Hematopoietic multipotent progenitor cell treated with erythropoietin and hydrocortisone succinate and interleukin-3 and kit ligand, for 4 days (in vitro differentiated cells): ENCODE measurements at places on chromosomes 11 and 22.

GRCh38 chr11:74465291-74465708 is 2.0 kb downstream of the KCNE3 start:
- DNase-seq = peak; percentile 41

GRCh38 chr11:1055109-1055703 is 18.7 kb upstream of the MUC6 start:
- no peak for DNase-seq

GRCh38 chr11:128697645-128698174 is 3.8 kb downstream of the FLI1 start:
- no peak for DNase-seq

DNA sequence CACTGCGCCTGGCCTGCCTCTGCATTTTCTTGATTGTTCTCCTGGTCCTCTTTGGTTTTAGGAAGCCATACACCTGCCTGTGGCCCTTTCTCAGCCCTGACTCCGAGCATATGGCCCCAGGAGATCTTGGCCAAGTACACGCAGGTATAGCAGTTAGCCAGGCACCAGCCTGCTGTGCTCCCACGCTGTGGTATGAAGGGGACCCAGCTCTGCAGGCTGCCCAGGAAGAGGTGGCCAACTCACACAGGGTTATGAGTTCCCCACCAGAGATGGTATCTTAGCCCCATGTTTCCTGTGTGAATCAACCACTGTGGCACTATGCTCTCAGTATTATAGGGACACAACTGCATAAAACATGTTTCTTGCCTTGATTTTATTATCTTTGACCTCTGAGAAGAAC is 31.1 kb downstream of the SGSM3 start:
- DNase-seq = peak; percentile 78

DNA sequence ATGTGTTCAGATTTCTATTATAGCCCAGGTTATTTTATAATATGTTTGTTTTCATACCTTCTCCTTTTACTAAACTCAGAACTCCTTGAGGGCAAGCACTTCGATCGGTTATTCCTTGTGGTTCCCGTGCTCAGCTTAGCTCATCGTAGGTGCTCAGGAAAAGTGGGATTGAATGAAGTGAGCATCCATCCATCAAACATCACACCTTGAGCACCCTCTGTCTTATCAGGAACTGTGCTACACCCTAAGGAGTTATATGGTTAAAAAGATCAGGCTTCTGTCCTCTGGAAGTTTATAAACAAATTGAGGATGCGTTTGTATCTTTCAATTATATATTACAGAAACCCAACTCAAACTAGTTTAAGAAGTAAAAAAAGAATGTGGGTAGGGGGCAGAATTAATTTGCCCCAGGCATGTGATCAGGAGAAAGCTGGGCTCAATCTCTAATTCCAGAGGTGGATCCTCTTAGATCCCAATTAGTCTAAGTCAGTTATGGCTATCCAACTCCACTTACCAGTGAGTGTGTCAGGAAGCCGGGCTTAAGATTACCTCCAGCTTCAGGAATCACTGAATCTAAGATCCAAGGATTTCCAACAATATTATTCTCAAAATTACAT is 59.9 kb upstream of the RRAS2 start:
- peak; percentile 15 for DNase-seq

- no peak for DNase-seq
Observed at GRCh38 chr22:18066181-18066859, 11.5 kb upstream of the PEX26 start.

DNA sequence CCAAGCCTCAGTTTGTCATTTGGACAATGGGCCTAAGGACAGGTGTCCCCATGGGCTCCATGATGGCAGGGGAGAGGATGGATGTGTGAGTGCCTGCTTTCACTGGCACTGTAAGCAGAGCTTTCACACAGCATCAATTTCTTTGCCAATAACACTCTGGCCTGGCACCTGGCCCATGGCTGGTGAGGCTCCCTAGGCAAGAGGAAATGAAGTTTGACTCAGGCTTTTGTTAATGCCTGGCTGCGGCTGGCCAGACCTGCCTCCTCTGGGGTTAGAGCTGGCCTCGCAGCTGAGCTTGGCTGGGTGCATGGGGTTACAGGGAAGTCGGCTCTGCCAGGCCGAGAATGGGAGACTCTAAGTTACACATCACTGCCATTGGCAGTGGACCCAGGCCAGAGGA is 30.0 kb upstream of the SEZ6L start:
- DNase-seq = no peak

- DNase-seq = peak; percentile 9
Observed at GRCh38 chr11:122100037-122100755, 15.8 kb downstream of the BLID start.

DNA sequence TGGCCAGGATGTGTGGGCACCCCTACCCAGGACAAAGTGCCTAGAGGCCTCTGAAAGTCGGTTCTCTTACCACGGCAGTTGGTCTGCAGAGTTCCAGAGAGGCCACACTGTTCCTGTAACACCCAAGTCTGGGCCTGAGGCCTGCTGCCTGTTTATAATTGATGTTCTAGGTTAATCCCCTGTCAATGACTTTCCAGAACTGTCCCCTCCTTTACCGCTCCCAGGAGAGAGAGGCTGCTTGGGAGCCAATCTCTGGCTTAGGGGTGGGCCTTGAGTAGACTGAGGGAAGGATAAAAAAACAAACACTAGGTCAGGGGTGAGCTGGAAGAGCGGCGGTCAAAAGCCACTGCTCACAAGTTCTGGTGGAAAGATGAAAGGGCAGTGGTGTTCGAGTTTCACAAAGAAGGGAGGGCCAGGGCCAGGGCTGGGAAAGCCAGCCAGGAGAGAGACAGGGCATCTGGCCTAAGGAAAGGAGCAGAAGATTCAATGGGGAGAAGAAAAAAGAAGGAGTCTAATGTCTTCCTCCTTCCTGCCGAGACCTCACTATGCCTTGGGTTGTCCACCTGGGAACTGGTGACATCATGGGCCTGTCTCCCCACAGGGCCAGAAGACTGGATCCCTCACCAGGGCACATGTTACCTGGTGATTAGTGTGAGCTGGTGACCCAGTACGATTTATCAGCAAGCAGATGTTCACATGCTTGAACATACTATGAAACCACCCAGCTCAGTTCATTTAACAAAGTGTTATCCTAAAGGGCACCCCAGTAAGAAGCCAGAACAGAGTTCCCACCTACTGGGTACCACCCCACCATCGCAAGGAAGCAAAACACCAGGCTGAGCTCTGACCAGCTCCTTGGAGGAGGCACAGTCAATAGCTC is 50.2 kb downstream of the PC start:
- DNase-seq = no peak

DNA sequence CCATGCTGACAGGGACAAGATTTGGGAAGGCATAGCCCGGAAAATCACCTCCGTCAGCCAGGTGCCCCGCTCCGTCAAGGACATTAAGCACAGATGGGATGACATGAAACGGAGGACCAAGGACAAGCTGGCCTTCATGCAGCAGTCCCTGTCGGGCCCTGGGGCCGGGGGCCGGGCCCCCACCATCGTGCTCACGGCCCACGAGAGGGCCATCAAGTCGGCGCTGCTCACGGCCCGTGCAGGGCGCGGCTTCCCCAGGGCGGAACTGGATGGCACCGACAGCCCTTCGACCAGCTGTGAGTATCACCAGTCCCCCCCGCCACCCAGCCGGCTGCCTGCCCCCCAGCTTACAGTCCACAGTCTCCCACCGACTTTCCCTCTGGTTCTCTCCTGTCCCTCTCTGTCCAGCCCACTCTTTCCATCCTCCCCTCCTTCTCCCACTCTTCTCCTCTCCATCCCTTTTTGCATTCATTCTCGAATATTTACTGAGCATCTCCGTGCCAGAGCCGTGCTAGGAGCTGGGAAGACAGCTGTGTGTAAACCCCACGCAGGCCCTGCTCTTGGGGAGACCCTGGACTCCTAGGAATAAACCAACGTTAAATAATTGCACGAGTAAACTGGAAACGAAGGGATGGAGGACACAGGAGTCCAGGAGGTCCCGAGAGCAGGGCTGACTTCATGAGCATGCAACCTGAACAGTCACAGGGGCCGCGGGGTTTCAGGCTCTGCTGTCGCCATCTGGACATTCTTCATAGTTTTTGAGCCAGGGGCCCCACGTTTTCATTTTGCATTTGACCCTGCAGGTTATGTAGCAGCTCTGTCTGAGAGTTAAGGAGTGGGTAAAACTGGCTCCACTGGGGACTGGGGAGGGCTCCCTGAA is 62.8 kb downstream of the PRDM11 start:
- no peak for DNase-seq

GRCh38 chr22:36343070-36343719 is 44.6 kb downstream of the MYH9 start:
- DNase-seq = no peak

DNA sequence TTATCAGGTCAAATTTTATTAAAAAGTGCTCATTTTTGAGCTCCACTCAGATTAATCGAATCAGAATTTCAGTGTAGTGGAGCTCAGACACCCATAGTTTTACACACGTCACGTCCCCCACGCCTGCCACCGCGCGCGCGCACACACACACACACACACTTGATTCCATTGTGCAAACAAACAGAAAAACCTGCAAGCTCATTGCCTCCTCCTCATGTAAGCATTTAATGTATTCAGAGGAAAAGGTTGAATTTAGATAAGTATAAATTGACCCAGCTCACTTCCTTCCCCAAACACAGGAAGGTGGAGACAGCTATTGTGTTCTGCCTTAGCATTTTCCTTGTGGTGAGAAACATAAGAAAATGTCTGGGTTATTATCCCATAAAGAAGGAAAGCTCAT is 336.7 kb downstream of the LUZP2 start:
- DNase-seq = peak; percentile 53

- no peak for DNase-seq
Observed at GRCh38 chr22:26684168-26684567, 26.8 kb downstream of the MIAT start.

- DNase-seq = peak; percentile 51
Observed at GRCh38 chr11:86181379-86181778, 63.2 kb upstream of the EED start.

DNA sequence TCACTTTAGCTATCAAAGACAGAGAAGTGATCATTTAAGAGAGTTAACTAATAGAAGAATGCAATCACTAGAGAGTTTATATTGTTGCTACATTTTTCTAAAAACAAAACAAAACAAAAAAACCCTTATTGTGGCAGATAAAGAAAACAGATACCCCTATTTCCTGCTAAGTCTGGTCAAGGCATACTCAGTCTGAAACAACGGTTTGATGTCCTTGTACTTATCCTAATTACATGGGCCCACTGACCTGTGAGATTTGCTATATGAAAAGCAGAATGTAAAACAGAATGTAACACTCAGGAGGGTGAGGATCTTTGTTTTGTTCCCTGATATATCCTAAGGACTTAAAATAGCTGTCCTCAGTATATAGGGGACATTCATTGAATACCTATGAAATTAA is 24.6 kb downstream of the MAML2 start:
- DNase-seq = no peak

DNA sequence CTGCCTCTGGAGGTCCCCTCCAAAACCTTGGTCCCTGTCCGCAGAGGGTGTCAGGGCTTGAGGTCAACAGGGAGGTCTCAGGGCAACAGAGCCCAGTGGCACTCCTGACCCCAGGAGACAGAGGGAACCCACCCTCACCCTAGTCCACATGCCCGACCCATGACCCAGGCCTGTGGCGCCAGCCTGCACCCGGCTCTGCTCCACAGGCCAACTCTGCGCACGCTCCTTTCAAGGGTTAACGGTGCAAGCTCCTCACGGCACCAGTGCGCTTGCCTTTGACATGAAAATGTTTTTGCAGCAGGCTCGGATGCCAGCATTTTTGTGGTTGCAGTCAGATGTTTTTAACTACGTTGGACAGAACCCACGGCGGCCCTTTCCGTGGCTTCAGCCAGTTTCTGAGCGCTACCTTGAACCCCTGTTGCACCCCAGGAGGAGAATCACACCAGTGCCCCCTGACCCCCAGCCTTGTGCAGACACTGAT is 68.6 kb downstream of the CDKN1C start:
- DNase-seq = no peak

DNA sequence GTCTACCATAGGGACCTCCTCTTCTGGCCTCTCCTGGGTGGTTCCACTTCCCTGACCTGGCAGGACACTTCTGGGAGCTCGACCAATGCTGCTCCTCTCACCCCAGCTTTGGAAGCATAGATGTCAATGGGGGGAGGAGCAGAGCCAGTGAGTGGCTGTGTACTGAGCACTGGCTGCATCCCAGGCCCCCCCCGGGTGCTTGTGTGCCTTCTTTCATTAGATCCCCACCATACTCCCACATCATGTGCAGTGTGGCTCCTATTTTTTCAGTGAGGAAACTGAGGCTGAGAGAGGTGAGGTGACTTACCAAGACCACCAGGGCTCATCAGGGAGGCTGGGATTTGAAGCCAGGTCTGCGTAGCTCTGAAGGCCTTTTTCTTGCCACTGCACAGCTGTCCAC is 44.3 kb downstream of the LRRC32 start:
- DNase-seq = no peak

DNA sequence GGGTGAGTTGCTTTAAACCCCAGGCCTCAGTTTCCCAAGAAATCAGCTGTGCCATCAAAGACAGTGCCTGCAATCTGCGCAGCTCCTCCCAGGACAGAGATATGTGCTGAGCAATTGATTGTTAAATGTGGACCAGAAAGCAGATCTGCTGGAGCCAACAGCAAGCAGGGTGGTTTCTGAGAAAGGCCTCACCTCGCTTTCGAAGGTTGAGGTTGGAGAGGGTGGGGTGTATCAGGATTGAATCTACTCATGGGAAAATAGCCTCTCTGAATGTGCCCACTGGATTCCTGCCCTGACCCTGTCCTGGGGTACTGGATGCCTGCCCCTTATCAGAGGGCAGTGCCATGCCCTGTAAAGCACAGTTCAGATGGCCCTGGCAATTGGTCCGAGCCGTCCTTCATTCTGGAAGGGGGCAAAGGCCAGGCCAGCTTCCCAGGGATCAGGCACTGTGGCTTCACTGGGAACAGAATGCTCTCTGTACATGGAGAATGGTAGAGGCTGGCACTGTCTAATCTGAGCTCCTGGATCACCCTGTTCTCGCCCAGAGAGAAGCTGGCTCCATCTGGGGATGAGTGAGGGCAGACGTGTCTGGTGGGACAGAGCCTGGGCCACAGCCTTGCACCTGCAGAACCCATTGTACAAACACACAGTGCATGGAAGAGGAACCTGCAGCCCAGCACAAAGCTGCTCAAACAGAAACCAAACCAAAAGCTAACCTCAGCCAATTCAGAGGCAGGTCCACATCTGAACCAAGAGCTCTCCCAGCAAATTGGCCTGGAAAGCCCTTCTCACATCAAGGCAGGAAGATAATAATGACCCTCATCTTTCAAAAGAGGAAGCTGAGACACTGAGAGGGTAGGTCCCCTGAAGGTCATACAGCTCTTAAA is 15.2 kb downstream of the DHCR7 start:
- DNase-seq = no peak
